ENCODE measurements at places on chromosomes 5 and 9.
A peak's percentile ranks its signal among the peaks of the same experiment; 100 is the strongest.

DNA sequence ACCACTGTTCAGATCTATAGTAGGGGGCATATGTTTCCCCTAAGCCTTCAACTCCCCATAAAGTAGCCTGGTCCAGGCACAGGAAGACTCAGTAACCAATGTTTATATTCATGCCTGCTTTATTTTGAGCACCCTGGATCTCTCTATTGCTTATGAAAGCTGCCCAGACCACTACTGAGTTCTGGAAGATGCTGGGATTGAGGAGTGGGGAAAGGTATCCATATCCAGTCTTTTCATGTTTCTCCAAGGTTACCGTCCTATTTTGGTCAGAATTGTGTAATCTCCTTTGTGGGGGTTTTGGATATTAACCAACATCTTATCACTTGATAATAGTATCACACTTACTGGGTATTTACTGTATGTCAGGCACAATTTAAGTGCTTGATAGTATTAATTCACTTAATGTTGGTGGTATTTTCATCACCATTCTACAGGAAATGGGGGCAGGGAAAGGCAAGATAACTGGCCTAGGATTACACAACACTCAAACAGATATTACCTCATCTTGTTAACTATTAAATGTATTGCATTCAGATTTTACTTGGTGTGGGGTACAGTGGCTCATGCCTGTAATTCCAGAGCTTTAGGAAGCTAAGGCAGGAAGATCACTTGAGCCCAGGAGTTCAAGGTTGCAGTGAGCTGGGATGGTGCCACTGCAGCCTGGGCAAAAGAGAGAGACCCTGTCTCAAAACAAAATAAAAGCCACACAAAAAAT lies 36.3 kb downstream of the RUSC2 start:
- no peak for DNase-seq

- no peak for DNase-seq
Measured at GRCh38 chr9:114790521-114790920, 15.3 kb downstream of the TNFSF15 start.

- no peak for DNase-seq
Measured at GRCh38 chr5:1343931-1344901, 683 bp downstream of the CLPTM1L start.

- peak; percentile 60 for DNase-seq
Measured at GRCh38 chr5:172283020-172283861, at the start of gene UBTD2. Gene UBTD2 (minus strand): TSS chr5:172283764. CDS start chr5:172283665, 99 bp downstream.

DNA sequence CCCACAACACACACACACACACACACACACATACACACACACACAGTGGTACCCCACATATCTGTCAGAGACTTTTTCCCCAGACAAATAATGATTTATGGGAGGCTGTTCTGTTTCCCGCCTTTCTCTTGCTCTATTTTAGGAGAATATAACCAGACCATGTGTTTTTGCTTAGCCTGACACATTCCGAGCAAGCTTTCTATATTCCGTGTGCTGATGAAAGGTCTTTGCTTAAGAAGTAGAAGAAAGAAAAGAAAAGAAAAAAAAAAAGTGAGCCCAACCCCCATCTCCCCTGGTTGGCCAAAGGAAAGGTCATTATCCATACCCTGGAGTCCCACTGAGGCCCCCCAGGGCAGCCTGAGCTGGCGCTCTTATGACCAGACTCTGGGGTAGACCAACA lies 338.6 kb downstream of the SLIT3 start:
- no peak for DNase-seq

- DNase-seq, result no peak
Measured at GRCh38 chr5:151674626-151675610, 11.8 kb downstream of the SPARC start.

GRCh38 chr9:137374131-137374845 lies 48.7 kb downstream of the EXD3 start:
- no peak for DNase-seq

DNA sequence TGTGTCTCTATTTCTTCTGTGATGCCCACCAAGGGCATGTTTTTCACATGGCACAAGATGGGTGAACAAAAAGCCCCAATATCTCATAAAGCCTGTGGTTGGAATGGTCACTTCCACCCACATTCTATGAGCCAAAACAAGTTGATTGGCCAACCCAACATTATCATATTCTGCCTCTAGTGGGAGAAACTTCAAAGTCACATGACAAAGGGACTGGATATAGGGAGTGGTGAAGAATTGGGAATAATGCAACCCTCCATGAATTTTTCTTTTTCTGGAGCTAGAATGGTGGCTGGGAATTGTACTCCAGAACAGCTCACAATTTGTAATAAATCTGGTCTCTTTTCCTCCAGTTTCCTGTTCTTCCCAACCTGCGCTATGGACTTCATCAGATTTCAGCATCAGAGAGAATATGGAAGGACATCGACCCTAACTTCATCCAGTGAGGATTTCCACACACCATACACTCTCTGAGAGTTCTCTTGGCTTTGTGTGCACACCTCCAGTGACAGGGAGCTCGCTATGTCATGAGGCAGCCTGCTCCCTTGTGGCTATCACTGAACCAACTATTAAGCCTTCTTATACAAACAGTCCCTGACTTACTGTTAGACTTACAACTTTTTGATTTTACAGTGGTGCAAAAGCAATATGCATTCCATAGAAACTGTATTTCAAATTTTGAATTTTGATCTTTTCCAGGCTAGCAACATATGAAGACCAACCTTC lies 12.0 kb upstream of the B4GALT1 start:
- no peak for DNase-seq

GRCh38 chr9:100294806-100295205 lies 57.9 kb downstream of the TEX10 start:
- no peak for DNase-seq

GRCh38 chr5:139079225-139079990 lies 118.8 kb downstream of the SIL1 start:
- no peak for DNase-seq

DNA sequence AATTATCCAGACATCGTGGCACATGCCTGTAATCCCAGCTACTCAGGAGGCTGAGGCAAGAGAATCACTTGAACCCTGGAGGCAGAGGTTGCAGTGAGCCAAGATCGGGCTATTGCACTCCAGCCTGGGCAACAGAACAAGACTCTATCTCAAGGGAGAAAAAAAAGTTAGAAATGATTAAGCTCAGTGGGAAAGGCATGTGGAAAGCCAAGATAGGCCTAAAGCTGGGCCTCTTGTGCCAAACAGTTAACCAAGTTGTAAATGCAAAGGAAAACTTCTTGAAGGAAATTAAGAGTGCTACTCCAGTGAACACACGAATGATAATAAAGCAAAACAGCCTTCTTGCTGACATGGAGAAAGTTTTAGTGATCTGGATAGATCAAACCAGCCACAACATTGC lies 43.0 kb downstream of the TBCA start:
- DNase-seq, result no peak

- DNase-seq, result no peak
Measured at GRCh38 chr5:150525163-150525562, 17.2 kb downstream of the NDST1 start.

- DNase-seq, result no peak
Measured at GRCh38 chr5:33091571-33092363, 349.0 kb upstream of the TARS1 start.

- DNase-seq, result no peak
Measured at GRCh38 chr9:75148561-75148960, 60.2 kb downstream of the OSTF1 start.

DNA sequence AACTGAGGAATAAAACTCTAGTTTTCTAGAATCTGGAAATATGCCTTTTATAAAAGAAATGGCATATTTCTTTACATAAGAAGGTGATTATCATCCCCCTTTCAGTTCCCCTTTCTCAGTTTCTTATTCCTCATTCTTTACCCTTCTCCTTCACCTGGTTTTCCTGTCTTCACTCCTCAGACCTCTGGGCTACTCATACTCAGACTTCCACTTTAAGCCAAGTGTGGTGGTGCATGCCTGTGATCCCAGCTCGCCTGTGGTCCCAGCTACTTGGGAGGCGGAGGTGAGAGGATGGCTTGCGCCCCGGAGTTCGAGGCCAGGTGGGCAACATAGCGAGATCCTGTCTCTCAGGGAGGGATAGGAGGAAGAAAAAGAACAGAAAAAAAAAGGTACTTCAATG lies 57.2 kb downstream of the RANBP6 start:
- no peak for DNase-seq

GRCh38 chr5:143693651-143694252 lies 118.2 kb upstream of the HMHB1 start:
- DNase-seq, result peak; percentile 26

- DNase-seq, result no peak
Measured at GRCh38 chr9:115867326-115867725, 286.3 kb upstream of the PAPPA start.

- no peak for DNase-seq
Measured at GRCh38 chr5:39717176-39717897, 292.6 kb upstream of the DAB2 start.

GRCh38 chr5:22541037-22541436 lies 312.1 kb downstream of the CDH12 start:
- no peak for DNase-seq

DNA sequence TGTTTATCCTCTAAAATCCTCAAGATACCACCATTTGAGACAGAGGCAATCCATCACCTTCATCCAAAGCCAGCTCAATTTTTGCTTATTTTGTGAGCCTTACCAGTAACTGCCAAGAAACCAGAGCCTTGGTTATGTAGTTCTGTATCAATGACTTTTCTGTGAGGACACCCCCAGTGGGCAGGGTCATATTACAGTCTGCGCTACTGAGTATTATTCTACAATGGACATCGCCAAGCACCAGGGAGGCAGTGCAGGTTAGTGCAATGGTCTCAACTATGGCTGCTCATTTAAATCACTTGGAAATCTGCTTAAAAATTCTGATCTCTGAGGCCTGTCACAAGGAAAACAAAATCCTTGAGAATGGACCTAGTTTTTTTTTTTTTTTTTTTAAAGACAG lies 90.5 kb upstream of the NIPAL4 start:
- no peak for DNase-seq

- no peak for DNase-seq
Measured at GRCh38 chr9:136903041-136903554, 16.8 kb downstream of the TRAF2 start.

DNA sequence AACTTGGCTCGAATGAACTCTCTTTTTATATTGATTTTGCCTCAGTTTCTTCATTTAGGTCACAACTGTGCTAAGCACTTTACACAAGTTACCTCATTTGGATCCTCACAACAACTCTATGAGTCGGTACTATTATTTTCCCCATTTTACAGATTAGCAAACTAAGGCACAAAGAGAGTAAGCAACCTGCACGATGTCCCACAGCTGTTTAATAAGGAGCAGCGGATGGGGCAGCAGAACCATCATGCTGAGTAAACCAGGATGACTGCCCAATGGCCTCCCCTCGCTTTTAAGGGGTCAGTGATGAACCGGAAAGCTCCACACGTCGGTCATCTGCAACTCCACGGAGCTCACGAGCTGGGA lies 607 bp downstream of the PRELID2 start:
- no peak for DNase-seq

DNA sequence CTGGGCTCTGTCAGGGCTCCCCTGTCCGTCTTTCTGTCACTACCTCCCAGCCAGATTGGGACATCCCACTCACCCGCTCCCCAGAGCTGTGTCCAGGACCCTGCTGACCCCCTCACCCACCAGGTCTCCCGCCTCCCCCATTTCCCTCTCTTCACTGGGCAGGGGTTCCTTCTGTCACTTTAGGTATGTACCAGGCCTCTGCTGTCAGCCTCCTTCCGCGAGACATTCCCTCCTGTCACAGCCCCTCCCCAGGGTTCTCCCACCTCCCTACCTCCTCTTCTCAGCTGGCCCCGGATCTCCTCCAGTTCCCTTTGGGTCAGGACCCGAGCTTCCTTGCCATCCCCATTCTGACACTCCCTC lies 488 bp downstream of the POLR1E start:
- no peak for DNase-seq

GRCh38 chr5:74894351-74894750 lies 28.2 kb upstream of the FAM169A start:
- DNase-seq, result no peak

Measured in central memory CD8-positive, alpha-beta T cell (primary cell).